ENCODE measurements at places on chromosomes 7 and 10.

- DNase-seq: no peak
- H3K27me3 ChIP-seq: no peaks in the 10 kb centered on the region
- no peak overlapping the region for H3K27ac ChIP-seq
- H3K4me3 ChIP-seq: no peak overlapping the region
These were observed 66.9 kb upstream of the DOCK1 start for GRCh38 chr10:126838316-126838715.

DNA sequence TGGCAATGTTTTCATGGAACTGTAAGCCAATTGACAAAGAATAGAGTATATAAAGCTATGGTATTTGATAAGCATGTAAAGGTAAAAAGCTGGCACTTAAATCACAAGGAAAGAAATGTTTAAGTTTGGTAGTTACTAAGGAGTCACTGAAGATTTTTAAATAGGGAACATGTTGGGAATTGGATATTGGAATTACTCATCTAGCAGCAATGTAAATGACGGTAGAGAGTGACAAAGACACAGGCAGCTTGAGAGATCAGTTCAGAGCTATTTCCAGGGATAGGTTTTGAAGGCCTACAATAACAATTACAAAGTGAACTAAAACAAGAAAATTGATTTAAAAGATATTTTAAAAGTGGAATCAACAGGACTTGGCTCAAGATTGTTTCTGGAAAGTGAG is 36.8 kb downstream of the SP8 start:
- no peak overlapping the region for H3K4me3 ChIP-seq
- H3K36me3 ChIP-seq: no peaks in the 10 kb centered on the region
- H3K27ac ChIP-seq: no peak overlapping the region
- DNase-seq: no peak

DNA sequence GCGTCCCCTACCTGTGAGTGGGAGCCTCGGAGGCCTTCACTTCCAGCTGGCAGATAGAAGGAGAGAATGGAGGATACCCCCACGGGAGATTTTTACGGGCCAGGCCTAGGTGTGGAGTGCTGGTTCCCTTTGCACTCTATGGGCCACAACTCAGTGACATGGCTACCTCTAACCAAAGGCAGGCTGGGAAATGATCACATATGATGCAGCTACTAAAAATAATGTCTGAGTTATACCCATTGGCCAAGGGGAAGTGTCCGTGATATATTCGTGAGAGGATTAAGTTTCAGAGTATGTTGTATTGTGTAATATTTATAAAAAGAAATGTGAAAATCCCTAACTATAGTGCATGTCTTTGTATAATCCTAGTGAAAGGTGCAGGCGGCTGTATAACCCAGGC is 13.5 kb upstream of the HIPK2 start:
- no peaks in the 10 kb centered on the region for H3K4me1 ChIP-seq
- H3K36me3 ChIP-seq: no peaks in the 10 kb centered on the region
- H3K27ac ChIP-seq: no peak overlapping the region
- H3K4me3 ChIP-seq: no peak overlapping the region

DNA sequence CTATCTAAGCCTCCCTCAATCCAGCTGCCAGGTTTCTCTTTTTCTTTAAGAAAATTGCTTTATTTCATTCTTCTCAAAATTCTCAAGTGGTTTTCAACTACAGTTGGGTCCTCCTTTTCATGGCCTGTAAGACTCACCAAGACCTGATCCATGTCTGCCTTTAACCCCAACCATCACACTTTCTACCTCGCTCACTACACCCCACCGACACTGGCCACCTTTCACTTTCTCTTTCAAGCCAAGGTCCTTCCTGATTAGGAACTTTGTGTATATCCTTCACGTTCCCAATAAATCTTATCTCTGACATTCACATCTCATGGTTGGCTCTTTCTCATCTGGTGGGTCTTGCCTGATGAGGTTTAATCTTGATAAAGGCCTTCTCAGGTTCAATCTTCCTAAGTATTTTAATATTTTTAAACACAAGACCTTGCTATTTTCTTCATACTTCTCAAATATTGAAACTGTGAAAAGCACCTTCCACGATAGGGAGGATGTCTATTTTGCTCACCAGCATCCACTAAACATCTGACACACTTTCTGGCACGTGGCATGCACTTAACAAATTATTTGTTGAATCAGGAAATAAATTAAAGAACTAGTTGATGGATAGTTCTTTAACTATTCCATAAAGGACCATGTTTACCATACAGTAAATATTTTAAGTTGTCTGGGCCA is 624.8 kb downstream of the GRID1 start:
- no peak overlapping the region for H3K27ac ChIP-seq
- H3K4me3 ChIP-seq: no peak overlapping the region
- peak; percentile 28 for DNase-seq
- H3K27me3 ChIP-seq: no peaks in the 10 kb centered on the region
- no peaks in the 10 kb centered on the region for H3K36me3 ChIP-seq

DNA sequence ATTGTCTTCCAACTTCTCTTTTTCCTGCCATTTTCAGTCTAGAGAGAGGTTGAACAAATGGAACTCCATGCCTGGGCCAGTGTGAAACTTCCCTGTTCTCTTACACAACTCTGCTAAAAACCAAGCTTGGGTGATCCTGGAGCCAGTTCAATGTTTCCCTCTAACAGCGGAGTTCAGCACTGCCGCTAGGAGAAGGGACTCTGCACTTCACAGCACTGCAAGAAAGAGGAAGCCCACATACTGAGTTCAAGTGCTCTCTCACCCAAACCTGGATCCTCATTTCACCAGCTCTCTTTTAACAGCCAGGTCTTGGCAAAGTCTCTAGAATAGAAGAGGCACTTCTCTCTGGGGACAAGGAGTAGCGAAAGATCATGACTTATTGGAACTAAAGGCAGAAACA is 18.8 kb downstream of the FOXI2 start:
- H3K4me3 ChIP-seq: no peak overlapping the region
- H3K27me3 ChIP-seq: no peaks in the 10 kb centered on the region
- no peaks in the 10 kb centered on the region for H3K4me1 ChIP-seq
- DNase-seq: no peak
- no peaks in the 10 kb centered on the region for H3K36me3 ChIP-seq

- peaks cover 7% of the 10 kb centered on the region for H3K4me1 ChIP-seq
- H3K27ac ChIP-seq: no peak overlapping the region
- DNase-seq: peak; percentile 46
- H3K27me3 ChIP-seq: no peaks in the 10 kb centered on the region
These were observed 136.6 kb downstream of the PTPN20 start for GRCh38 chr10:47047577-47048525.

- no peaks in the 10 kb centered on the region for H3K27me3 ChIP-seq
- H3K36me3 ChIP-seq: peaks cover 38% of the 10 kb centered on the region
- no peak for DNase-seq
- no peaks in the 10 kb centered on the region for H3K4me1 ChIP-seq
These were observed 48.4 kb downstream of the TES start for GRCh38 chr7:116258734-116259133.

GRCh38 chr10:103552856-103553742 is 59.6 kb downstream of the NEURL1 start:
- H3K27ac ChIP-seq: no peak overlapping the region
- H3K4me3 ChIP-seq: no peak overlapping the region
- peaks cover 10% of the 10 kb centered on the region for H3K4me1 ChIP-seq
- peaks cover 3% of the 10 kb centered on the region for H3K27me3 ChIP-seq

- DNase-seq: no peak
- H3K4me1 ChIP-seq: no peaks in the 10 kb centered on the region
- H3K27me3 ChIP-seq: no peaks in the 10 kb centered on the region
- no peak overlapping the region for H3K4me3 ChIP-seq
- no peaks in the 10 kb centered on the region for H3K36me3 ChIP-seq
- H3K27ac ChIP-seq: no peak overlapping the region
These were observed 573.4 kb upstream of the CNTNAP2 start for GRCh38 chr7:145543242-145543641.

- H3K27ac ChIP-seq: no peak overlapping the region
- no peak for DNase-seq
- no peaks in the 10 kb centered on the region for H3K36me3 ChIP-seq
- no peaks in the 10 kb centered on the region for H3K4me1 ChIP-seq
These were observed 115.0 kb downstream of the PLXDC2 start for GRCh38 chr10:19930936-19931893.

GRCh38 chr7:71015252-71015900 is 116.6 kb upstream of the GALNT17 start:
- DNase-seq: no peak
- H3K4me1 ChIP-seq: no peaks in the 10 kb centered on the region
- H3K27me3 ChIP-seq: no peaks in the 10 kb centered on the region
- no peak overlapping the region for H3K4me3 ChIP-seq

DNA sequence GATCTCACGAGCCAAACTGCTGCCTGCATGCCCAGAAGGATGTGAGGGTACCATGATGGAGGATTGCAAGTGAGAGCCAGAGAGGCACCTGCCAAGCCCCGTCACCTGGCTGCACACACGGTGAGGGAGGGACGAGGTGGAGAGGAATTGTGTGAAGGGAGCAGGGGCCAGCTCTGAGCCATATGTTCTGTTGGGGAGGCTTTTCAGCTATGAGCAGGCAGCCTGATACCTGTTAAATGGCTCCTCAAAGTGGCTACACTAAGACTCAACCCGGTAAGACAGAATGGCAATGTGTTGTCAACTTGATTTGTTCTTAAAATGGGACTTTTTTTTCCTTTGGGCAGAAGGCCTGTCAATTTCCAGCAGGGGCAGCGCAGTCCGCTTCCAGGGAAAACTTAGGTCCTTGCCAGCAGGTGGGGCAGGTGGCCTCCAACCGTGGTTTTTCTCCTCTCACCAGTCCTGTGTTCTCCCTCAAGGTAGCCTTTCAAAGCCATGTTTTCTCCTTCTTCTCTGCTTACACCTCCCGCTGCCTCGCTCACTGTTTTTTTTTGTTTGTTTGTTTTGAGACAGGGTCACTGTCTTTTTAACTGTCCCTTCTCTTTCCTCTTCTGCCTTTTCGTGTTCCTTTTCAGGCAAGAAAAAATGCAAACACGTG is 57.7 kb upstream of the ZNRF2 start:
- H3K4me3 ChIP-seq: no peak overlapping the region
- peak; percentile 33 for DNase-seq
- H3K4me1 ChIP-seq: peaks cover 8% of the 10 kb centered on the region
- H3K27ac ChIP-seq: no peak overlapping the region
- H3K36me3 ChIP-seq: no peaks in the 10 kb centered on the region

DNA sequence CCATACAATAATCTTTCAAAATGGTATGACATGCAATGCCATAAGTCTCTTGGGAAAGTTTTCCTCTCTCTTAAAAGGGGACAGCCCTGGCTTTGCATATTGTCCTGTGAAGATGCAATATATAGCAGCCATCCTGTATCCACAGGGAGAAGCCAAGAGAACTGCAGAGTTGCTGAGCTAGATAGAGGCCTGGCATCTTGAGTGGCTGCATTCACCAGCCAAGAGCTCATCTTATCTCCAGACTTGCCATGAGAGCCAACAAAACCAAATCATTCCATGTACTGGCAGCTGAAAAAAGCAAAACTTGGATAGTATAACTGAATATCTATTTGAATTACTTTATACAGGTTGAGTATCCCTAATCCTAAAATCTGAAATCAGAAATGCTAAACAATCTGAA is 348.8 kb downstream of the CALN1 start:
- no peaks in the 10 kb centered on the region for H3K4me1 ChIP-seq
- H3K27ac ChIP-seq: no peak overlapping the region
- no peak overlapping the region for H3K4me3 ChIP-seq
- no peaks in the 10 kb centered on the region for H3K27me3 ChIP-seq

GRCh38 chr10:114706458-114707055 is 48.5 kb upstream of the ABLIM1 start:
- no peak overlapping the region for H3K4me3 ChIP-seq
- H3K27ac ChIP-seq: no peak overlapping the region
- no peaks in the 10 kb centered on the region for H3K36me3 ChIP-seq
- H3K4me1 ChIP-seq: no peaks in the 10 kb centered on the region
- DNase-seq: no peak
- no peaks in the 10 kb centered on the region for H3K27me3 ChIP-seq

DNA sequence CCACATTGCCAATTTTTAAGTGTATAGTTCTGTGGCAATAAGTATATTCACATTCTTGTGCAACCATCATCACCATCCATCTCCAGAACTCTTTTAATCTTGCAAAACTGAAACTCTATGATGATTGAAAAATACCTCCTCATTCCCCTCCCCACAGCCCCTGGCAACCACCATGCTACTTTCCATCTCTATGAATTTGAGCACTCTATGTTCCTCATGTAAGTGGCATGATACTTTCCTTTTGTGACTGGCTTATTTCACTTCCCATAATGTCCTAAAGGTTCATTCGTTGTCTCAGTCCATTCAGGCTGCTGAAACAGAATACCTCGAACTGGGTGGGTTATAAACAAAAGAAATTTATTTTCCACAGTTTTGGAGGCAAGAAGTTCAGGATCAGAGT is 23.4 kb upstream of the EGR2 start:
- no peaks in the 10 kb centered on the region for H3K4me1 ChIP-seq
- no peak for DNase-seq
- H3K27ac ChIP-seq: no peak overlapping the region
- H3K27me3 ChIP-seq: no peaks in the 10 kb centered on the region
- H3K4me3 ChIP-seq: no peak overlapping the region

DNA sequence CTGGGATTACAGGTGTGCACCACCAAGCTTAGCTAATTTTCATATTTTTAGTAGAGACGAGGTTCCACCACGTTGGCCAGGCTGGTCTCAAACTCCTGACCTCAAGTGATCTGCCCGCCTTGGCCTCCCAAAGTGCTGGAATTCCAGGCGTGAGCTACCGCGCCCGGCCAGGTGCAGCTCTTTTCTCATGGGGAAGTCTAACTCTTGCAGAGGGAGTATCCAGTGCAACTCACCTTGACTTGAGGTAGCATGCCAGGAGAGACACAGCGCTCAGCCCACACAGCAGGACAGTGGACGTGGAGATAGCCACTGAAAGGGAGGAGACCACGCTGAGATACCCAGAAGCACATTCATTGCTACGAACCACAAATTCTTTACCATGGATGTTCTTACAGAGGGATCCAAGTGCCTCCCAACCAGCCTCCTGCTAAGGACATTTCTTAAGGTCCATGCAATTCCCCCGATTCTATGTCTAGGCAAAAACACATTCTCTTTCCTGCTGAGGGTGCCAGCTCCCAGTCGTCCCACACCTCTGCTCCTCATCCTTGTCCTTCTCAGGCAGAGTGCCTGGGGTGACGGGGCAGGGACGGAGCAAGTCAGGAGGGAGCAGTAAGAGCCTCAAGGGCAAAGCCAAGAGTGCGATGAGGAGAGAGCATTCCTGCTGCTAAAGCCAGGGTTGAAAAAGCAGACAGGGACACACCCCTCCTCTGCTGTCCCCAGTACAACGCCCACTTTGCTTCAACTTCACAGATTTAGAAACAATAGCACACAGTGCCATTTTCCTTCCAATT is 21.0 kb downstream of the IL15RA start:
- no peak overlapping the region for H3K4me3 ChIP-seq
- DNase-seq: no peak
- no peak overlapping the region for H3K27ac ChIP-seq

DNA sequence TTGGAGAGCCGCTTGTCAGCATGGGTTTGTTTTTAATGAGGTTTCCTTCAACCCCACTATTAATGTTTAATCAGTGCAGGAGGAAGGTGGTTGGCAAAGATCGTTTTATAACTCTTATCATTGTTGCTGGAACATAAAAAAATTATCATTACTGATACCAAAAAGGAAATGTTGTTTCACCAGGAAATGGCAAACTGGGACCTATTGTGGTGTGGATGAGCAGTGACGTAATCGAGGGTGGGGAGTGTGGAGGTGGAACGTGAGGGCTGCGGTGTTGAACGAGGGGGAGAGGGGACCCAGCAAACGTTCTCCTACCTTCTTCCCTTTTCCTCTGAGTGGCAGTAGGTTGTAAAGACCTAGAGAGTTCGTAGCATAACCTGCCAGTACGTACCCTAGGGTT is 71.9 kb upstream of the TOMM7 start:
- H3K36me3 ChIP-seq: no peaks in the 10 kb centered on the region
- H3K27ac ChIP-seq: no peak overlapping the region
- no peaks in the 10 kb centered on the region for H3K4me1 ChIP-seq
- H3K4me3 ChIP-seq: no peak overlapping the region
- DNase-seq: no peak
